ENCODE measurements at places on chromosomes 7 and 10.

DNA sequence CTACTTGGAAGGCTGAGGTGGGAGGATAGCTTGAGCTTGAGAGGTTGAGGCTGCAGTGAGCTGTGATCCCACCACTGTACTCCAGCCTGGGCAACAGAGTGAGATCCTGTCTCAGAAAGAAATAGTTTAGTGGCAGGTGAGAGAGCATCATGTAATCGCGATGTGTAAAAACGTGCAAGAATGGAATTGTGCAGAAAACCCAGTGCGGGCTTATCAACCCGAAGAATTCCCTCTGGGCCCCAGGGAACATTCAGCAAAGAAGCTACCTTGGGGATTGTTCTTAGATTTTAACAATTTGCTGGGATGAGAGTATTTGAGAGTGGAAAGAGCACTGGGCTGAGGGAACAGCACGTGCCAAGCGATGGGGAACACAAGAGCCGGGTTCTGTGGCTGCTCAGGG, 107.4 kb upstream of the INSYN2A start:
- no peak for DNase-seq

- DNase-seq, result no peak
These were observed 110.9 kb downstream of the ADCY1 start for GRCh38 chr7:45684910-45685618.

GRCh38 chr10:93190372-93190771, 116.7 kb downstream of the CYP26A1 start:
- no peak for DNase-seq

GRCh38 chr7:20532890-20533289, 82.6 kb upstream of the ABCB5 start:
- DNase-seq, result no peak

- DNase-seq, result no peak
These were observed 11.1 kb upstream of the TCF7L2 start for GRCh38 chr10:112938808-112939482.

- DNase-seq, result peak; percentile 96
These were observed 9.4 kb upstream of the GET4 start for GRCh38 chr7:867001-867405.

DNA sequence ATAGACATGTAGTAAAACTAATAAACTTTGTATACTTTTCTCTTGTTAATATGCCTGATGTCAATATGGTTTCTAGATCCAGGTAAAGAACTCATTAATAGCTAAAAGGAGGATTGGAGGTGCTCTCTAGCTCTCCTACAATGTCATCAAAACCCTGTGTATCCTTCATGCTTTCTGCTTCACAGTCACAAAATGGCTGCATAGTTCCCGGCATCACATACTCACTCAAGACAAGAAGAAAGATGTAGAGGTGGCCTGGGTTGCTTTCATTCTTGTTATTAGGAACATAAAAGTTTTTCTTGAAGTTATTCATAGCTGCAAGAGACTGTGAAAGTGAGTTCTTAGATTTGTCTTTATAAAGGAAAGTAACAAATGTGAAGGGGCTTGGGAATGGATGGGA, 149.7 kb upstream of the EEPD1 start:
- DNase-seq, result no peak

- peak; percentile 96 for DNase-seq
These were observed 27.3 kb downstream of the AGAP3 start for GRCh38 chr7:151113344-151114150.

DNA sequence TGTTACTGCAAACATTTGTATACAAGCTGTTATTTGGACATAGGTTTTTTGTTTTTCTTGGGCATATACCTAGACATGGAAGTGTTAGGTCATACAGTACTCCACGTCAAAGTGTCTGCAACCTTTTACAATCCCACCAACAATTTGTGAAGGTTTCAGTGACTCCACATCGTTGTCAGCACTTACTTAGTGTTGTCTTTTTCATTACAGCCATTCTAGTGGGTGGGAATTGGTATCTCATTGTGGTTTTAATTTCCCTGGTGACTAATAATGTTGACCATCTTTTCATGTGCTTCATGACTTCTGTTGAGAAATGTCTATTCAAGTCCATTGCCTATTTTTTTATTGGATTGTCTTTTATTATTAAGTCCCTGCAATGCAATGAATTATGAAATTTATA, 95.0 kb downstream of the UBE3C start:
- peak; percentile 60 for DNase-seq

DNA sequence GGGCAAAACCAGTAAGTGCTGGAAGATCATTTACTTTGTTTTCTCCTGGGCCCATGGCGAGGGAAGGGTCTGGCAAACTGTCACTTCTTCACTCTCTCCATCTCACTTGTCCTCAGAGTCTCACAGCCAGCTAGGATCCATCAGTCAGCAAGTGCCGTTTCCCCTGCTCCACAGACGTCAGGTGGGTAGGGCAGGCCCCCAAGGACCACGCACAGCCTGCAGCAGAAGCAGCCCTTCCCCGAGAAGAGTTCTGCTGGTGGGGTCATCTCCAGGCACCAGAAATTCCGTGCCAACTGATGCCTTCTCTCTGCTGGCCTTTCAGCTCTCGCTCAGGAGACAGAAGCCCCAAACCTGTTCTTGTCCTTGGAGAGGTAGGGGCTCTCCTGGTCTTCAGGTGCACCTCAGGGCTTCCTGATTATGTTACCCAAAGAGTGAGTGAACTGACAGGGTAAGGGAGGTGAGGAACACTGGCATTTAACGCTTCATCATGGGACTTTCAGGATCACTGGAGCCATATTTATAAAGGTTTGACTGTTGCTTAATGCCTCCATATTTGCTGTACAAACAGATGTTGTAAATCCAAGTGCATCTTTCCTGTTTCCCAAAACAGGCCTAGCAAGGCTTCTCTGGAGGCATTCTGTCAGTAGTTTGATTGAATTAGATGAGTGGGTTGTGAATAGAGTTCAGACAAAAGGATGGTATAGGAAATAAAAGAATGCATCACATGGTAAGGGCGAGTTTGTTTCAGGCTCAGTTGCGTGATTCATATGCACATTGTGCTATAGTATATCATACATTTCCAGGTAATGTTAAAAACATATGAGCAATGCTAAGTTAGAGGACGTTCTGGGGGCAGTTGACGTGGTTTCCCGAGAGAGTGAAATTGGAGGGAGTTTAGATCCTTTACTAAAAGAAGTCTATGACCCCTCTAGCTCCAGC, 13.7 kb upstream of the TSPAN15 start:
- DNase-seq, result no peak

DNA sequence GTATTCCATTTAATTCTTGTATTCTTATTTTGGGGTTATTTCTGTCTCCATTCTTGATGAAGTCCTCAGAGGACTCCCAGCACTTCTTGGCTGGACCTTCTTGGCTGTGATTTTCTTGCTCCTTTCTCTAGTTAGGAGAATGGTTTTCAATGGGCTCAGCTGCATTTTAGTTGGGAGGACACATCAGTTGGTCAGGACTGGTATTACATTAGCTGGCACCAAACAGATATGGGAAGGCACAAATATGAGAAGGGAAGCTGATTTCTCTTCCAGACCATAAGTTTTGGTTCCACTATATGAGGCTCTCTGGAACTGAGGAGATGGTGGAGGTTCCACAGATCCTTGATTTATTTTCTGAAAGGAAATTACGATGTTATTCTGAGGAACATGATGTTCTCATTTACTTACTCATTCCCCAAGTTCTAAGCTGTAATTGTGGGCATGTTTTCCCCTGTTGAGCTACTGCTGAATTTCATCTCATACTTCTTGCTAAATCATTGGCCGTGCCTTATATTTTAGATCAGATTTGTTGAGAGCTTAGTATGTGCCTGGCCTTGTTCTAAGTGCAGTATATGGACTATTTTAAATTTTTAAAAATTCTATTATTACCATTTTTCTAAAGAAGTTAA, 261.0 kb downstream of the THSD7A start:
- no peak for DNase-seq

DNA sequence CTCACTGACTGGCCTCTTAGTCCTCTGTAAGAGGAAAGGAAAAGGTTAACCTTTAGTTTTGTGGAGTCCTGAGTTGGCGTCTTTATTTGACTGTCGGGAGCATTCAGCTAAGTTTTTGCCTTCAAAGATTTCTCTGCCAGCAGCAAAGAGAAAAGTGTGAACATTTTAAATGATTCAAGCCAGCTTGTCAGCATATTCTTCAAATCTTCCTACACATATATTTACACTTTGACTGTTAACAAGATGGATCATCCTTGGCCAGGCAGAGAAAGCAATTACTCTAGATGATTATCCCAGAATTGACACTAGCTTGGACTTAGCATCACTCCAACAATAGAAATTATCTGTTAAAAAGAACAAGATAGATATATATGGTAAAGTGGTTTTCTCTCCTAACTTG, 15.8 kb upstream of the YAE1 start:
- DNase-seq, result no peak

DNA sequence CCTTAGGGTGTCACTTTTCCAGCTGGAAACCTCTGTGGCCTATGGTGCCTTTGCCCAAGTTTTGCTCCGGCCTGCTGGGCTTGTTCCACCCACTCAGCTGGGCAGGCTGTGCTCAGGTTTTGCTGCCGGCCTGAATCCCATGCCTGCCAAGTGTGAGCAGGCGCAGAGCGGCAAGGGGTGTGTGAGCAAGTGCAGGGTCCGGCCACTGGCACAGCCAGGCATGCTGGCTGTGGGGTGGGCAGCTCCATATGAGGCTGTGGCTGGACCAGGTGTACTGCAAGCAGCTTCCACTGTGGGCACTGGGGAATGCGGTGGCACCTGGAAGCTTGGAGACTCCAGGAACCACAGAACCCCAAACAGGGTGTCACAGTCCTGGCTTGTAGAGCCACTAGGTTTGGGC, 92.1 kb downstream of the AUTS2 start:
- DNase-seq, result no peak

DNA sequence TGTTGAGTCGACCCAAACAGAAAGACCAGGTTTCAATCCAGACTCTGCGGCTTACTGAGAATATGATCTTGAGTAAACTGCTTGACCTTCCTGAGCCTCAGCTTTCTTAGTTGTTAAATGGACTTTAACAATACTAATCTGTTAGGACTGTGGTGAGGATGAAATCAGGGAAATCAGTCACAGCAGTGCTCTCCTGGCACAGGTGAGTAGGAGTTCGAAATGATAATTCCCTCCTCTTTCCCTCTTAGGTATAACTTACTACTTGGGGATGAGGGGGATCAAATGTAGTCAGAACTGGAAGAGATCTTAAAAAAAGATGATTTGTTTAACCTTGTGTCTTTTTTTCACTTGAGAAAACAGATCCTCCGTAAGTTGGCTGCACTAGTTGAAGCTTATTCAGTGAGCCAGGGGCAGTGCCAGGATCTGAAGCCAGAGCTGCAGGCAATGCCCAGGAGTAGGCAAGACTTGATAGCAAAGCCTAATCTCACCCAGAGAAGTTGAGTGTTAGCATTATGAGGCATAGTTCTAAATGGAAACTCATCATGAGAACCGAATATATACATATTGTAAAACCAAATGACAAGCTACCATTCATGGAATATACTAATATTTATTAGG, 1.8 kb upstream of the MAGI2 start:
- DNase-seq, result no peak

DNA sequence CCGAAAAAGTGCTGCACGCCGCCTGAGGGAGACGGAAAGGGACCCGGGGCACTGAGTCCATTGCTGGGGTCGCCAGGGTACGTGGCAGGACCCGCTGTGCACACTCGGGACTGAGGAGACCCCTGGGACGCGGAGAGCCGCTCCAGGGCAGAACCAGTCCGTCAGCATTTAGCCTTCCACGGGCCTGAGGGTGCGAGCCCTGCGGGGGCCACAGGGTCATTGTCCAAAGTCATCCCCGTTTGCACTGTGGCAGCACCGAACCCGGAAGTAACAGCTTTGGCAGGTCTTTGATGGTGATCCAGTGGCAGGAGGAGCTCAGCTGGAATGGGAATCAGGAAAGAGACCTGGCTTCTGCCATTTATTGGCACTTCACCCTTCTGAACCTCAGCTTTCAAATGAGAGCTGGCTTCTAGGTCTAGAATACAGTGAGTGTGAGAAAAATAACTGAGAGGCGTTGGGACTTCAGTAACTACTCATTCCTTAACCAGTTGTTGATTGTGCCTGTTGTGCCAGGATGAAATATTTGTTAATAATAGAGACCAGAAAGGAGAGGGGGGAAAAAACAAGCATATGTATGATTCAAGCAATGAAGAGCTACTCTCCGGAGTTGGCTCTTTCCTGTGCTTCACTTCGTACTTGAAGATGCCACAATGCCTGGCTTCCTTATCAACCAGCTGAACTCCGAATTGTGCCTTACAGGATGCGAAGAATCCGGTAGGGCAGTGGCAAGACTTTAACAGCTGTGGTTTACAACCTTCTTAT, 811 bp upstream of the ARHGAP12 start:
- DNase-seq, result peak; percentile 59
